C1 segment of cervical spinal cord (tissue), 14 donors: ENCODE measurements at places on chromosomes 12 and 14.

DNA sequence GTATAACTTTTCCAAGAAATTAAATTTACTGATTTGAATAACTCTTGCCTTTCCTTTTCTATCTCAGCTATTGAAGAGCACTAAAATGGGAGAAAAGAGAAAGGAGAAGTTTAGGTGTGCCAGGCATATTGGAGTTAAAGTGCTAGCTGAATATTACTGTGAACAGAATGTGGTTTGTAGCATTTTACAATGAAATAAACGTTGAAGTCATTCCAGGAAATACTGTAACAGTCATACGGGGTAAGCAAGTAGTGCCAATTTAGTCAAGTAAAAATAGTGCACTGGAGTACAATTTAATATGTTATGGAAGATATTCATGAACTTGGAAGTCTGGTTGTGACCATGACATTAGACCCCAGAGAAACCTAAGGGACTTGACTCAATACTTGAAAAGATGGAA is 62.1 kb downstream of the E2F7 start:
- no peak for DNase-seq

DNA sequence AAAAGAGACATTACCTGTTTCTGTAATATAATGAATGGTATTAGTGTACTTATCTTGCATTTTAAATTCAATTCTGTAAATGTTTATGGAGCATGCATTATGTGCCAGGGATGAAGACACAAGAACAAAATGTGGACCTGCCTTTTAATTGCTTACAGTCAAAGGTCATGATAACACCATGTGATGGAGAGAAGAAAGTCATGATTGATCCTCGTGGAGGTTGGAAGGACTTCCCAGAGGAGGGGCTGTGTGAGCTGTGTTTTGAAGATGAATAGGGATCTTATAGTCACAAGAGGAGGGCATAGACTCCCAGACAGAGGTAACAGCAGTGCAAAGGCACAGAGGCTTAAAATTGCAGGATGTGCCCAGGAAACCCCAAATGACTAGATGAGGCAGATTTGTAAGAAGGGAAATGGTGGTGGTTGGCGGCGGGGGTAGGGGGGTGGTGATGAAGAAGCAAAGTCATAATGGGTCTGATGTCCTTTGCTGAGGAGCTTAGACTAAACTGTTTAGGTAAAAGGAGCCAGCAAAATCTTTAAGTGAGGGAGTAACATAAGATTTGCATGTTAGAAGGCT is 151.5 kb downstream of the PRKCH start:
- no peak for DNase-seq

DNA sequence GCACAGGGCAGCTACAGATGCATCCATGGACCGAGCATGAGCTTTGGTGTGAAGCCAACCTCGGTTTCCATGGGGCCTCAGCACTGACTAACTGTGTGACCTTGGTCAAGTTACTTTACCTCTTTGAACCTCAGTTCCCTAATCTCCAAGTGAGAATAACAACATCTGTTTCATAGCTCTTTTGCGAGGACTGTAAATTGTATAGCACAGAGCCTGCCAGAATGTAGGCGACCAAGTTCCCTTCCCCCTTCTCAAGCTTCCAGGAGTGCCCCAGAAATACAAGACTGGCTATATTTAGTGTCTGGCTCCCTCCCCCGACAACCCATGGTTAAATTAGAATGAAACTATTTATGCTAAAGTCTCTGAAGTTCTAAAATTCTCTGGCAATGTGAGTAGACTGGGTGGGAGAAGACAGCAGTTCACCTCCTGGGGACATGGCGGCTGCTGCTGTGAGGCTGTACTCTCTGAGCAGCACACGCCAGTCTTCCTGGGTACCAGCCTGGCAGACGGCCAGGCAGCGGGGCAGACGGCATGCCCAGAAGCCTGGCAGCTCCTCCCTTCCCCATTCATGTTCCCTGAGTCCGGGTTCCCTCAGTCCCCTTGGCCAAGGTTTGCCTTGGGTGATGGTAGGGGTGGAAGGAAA is 22.0 kb upstream of the TMED10 start:
- no peak for DNase-seq

DNA sequence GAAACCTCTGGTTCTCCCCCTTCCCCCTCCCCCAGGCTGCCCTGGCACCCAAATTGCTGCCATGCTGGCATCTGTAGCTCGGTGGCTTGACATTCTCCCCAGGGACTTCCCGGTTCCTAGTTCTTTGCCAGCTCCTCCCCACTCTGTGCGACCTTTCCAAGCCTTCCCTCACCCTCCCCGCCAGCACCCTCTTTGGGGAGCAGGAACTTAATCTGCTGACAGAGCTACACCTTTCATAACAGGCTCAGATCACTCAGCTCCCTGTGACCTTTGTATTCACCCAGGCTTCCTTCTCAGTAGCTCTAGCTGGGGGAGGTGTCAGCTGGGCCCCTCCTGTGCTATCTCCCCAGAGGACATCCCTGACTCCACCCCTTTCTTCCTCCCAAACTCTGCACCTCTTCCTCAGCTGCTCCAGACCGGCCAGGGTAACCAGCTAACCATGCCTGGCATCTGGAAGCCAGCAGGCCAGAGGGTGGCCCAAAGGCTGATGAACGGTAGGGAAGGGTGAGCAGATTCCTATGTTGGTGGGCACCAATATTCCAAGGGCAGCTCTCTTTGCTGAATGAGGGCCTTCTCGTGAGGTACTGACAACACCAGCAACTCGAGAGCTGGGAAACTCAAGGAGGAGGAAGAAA is 1.8 kb upstream of the COX14 start:
- no peak for DNase-seq

GRCh38 chr12:127981875-127982274 is 285.1 kb upstream of the TMEM132C start:
- DNase-seq = no peak

- no peak for DNase-seq
Observed at GRCh38 chr12:93568091-93568490, 4.4 kb upstream of the SOCS2 start.

DNA sequence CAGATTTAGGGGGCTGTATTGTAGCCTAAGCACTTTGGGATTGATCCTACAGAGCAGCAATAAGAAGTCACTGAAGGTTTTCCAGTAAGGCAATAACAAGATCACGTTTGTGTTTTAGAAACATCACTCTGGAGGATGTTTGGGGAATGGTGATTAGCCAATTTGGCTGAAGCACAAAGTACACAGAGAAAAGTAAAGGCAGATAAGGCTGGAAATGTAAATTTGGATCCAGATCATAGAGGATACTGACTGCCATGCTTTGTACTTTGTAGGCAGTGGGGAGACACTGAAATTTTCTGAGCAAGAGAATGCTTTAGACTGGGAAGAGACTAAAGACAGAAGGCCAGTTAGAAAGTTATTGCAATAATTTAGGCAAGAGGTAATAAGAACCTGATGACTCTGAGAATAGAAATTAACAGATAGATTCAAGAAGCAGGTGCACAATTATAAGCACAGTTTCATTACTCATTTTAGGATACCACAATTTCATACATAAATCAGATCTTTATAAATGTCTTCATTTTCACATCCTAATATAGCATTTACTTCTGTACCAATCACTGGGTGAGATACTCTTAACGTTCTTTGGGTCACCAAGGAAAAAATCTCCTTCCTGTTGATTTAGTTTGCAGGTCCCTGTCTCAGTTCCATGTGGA is 314.5 kb upstream of the GARIN6 start:
- DNase-seq = no peak

DNA sequence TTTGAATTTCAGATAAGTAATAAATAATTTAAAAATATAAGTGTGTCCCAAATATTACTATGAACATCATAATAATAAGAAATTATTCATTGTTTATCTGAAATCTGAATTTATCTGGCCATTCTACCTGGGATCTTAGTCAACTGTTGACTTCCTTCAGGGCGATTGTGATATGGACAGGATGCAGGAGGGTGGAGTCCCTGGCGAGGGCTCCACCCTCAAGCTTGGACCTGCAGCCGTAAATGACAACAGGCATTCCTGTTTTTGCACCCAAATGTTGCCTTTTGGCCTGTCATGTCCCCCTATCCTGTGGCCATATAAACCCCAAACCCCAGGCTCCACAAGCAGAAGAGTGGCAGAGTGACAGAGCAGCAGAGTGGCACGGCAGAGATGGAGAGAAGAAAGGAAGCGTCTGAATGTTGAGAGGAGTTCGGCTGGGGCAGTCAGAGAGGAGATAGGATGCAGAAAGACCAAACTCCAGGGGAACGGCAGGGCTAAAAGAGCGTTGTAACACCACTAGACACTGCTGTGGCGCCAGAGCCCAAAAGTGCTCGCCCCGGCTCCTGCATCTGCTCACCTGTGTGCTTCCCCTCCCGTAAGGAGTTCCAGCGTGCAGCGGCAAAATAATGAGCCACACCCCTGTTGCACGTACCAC is 39.4 kb upstream of the FUT8 start:
- no peak for DNase-seq

DNA sequence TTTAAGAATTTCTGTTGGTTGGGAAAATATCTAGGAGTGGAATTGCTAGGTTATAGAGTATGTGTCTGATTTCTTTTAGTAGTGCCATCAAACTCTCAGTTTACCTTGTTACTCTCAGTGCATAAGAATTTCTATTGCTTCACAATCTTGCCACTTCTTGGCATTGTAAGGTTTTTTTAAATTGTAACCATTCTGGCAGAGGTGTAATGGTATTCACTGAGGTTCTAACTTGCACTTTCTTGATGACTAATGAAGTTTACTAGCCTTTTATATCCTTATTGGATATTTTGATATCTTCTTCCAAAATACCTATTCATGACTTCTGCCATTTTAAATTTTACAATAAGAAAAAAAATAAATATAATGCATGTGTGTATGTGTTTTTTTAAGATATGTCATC is 478.0 kb downstream of the NAV3 start:
- DNase-seq = no peak

- DNase-seq = no peak
Observed at GRCh38 chr14:74077401-74077800, 6.9 kb downstream of the ALDH6A1 start.

GRCh38 chr14:35134329-35135123 is 12.2 kb downstream of the PRORP start:
- DNase-seq = no peak

- no peak for DNase-seq
Observed at GRCh38 chr12:2722806-2723205, 72.0 kb upstream of the FKBP4 start.

DNA sequence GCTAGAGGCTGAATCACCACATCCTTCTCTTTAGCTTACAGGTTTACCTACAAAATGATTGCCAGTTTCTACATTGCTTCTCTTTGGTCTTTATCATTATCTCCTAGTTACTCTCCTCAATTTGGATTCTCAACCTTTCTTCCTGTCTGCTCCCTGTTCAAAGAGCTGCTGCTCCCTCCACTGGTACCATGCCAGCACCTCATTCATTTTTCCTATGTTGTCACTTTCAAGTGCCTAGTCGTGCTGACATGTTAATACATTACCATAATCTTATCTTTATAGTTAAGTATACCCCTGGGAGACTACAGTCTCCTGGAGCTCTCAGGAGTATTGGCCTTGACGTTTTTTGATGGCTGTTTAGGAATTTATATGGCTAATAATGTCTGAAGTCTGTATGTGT is 14.2 kb downstream of the FRS2 start:
- no peak for DNase-seq

DNA sequence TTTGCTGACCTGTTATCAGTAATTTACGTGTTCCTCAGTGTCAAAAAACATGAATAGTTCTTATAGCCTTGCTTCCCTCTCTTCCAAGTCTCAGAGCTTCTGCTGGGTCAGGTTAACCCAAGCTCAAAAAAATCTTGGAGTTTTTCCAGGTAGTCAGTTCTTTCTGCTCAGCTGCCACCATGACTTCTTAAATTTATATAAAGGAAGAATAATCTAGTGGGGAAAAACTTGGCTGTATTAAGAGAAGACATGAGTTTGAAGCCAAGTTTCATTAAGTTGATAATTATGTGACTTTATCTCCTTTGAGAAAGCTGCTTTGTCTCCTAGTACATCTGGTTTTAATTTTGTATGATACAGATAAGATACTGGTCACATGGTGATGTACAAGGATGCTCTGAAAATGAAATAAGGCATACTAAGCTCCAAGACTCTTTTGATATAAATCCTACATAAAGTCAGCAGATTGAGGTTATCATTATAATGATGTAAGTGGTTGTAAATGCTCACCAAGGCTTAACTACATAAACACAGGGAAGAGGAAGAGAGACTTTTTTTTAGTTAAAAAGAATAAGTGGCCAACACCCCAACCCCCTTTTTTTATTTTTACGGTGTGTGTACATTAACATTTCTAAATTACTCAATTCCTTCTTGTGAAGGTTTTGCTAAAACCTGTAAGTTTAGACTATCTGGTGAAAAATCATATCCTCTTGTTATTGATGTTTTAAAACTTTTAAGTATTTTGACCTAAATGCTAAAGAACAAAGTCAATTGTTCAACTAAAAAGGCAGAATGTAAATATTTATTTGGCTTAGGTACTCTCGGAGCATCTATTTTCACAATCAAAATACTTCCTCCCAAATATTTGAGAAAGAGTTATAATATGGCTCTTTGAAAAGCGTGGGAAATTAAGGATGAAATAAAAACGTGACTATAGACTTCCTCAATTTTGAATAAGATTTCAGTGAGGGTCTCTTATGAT is 84.1 kb upstream of the SLC38A2 start:
- DNase-seq = no peak

DNA sequence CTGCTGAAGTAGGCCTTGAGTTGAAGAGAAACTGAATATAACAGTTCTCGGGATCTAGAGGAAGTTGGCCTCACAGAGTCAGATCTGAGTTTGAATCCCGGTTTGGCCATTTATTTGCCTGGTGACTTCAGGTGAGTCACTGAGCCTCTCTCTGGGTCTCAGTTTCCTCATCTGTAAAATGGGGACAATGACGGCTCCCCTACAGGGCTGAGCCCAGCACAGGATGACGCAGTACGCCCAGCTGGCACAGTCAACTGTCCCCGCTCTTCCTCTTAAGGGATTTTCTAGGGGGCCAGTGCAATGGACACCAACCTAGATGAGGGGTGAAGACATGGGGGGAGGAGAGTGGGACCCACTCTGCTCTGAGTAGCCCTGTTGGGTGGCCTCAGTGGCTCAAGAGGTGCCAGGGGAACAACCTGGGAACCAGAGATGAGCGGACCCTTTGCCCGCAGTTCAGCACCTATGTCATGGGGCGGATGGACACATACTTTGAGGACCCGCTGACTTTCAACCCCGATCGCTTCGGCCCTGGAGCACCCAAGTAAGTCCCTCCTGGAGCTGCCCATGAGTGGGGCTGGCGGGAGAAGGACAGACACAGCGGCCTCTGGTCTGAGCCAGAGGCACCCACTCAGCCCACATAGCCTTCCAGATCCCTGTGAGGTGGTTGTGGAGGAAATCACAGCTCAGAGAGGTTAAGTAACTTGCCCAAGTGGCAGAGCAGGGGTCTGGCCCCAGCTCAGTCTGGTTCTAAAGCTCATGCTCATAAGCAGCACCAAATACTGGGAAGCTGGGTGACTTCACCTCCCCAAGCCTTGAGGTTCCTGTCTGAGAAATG is 41.1 kb downstream of the CYP46A1 start:
- DNase-seq = no peak

- no peak for DNase-seq
Observed at GRCh38 chr14:98594156-98594555, 677.8 kb downstream of the BCL11B start.

GRCh38 chr12:31645924-31646323 is 13.6 kb upstream of the ETFBKMT start:
- DNase-seq = no peak

- no peak for DNase-seq
Observed at GRCh38 chr12:117686911-117687377, 281.8 kb downstream of the KSR2 start.
